ENCODE measurements at places on chromosomes 12 and 14.
A peak's percentile ranks its signal among the peaks of the same experiment; 100 is the strongest.

- DNase-seq = no peak
These were observed 91.2 kb downstream of the RGS6 start for GRCh38 chr14:72023128-72024042.

DNA sequence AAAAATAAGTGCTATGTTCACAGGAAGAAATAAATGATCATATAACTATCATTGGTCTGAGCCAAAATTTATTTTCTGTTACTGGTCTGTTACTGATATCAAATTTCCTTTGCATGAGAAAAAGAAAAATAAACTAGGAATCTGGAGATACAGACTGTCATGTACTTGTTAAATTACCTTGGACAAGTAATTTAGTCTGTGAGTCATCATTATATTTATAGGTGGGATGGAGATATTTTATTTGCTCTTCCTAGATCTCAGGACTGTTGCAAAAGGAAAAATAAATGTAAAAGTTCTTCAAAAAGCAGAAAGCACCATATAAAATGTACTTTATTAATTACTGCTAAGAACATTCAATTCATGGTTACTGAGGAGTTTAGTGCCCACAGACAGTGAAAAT, 174.4 kb downstream of the PTPRO start:
- no peak for DNase-seq

GRCh38 chr12:868722-869121, 80.8 kb downstream of the RAD52 start:
- DNase-seq = no peak

GRCh38 chr14:105093038-105093430, 27.8 kb upstream of the GPR132 start:
- peak; percentile 53 for DNase-seq

GRCh38 chr12:132218915-132219314, 74.7 kb downstream of the NOC4L start:
- peak; percentile 27 for DNase-seq

- no peak for DNase-seq
These were observed 135.3 kb downstream of the NTF3 start for GRCh38 chr12:5567016-5567725.

GRCh38 chr12:68612697-68613096, 2.0 kb downstream of the RAP1B start:
- peak; percentile 49 for DNase-seq

DNA sequence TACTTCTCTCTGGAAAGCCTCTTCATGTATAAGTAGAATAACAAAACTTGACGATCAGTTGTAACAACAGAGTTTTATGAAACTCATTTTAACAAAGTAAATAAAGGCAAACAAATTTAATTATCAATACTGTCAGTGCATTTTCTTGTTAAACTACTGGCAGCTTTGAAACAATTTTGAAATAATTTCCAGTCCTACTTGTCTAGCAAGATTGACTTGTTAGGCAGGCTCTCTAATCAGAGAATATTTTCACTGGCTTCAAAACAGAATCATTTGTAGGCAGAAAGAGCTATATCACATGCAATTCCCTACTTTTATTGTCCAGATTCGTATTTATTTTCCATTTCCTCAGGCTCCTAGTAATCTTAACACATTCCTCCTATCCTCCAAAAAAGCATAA, 45.9 kb upstream of the SLC6A13 start:
- DNase-seq = no peak

GRCh38 chr14:21405097-21405496, 21.3 kb upstream of the SUPT16H start:
- DNase-seq = no peak

DNA sequence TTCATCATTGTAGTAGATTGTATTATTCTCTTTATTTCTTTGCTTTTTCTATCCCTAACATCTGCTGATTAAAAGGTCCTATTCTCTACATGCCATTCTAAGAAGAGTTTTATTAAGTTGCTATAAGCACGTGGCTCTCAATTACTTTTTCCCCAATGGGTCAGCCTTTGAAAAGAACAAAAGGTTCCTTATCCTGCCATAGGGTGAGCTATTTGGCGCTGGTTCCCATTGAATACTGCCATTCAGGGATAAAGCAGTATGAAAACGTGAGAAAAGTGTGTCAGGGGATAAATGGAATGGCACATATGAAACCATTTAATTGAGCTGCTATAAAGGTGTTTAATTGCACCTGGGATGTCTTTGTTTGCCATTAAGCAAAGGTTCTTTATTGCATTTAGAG, 80.9 kb downstream of the SYNE2 start:
- no peak for DNase-seq

DNA sequence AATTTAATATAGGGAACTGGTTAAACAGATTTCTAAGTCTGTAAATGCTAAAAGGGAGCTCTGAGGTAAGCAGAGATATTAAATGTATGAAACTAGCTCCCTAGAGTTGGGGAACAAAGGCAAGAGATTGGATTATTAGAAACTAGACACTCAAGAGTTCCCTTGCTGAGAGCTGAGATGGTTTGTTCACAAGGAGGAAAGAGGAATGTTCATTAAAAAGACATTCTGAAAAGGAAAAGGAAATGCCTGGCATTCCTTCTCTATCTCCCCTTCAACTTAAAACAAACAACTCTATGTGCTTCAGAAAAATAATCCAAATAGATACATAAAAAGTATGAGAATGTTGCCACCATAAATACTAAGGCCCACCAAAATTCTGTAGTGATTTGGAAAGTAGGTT, 73.7 kb downstream of the GALNT4 start:
- no peak for DNase-seq

DNA sequence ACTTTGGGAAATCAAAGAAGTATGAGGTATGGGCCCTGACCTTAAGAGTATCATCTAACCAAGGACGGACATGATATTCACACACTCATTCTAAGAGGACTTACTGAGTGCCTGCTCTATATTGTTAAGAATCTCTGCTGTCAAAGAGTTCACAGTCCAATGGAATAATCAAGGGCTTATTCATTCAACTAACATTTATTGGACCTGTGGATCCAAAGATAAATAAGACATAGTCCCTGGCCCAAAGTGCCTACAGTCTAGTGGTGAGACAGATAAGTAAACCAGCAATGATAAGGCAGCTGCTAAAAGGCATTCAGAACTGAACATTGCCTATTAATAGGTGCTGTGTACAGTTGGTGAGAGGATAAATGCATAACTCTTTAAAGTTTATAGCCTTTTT, 11.0 kb downstream of the WDR20 start:
- no peak for DNase-seq
